ENCODE measurements at places on chromosomes 3 and 15. TPM values are rescaled to one million over a fixed set of nuclear protein-coding genes. Genes with fewer than 3 reads are reported as not detected.
A peak's percentile ranks its signal among the peaks of the same experiment; 100 is the strongest.

GRCh38 chr3:182412066-182412465 lies 381.2 kb upstream of the ATP11B start:
- no peak overlapping the region for H3K4me3 ChIP-seq
- H3K27ac ChIP-seq = no peak overlapping the region
- no peaks in the 10 kb centered on the region for H3K27me3 ChIP-seq
- peaks cover 15% of the 10 kb centered on the region for H3K4me1 ChIP-seq
- no peaks in the 10 kb centered on the region for H3K36me3 ChIP-seq

DNA sequence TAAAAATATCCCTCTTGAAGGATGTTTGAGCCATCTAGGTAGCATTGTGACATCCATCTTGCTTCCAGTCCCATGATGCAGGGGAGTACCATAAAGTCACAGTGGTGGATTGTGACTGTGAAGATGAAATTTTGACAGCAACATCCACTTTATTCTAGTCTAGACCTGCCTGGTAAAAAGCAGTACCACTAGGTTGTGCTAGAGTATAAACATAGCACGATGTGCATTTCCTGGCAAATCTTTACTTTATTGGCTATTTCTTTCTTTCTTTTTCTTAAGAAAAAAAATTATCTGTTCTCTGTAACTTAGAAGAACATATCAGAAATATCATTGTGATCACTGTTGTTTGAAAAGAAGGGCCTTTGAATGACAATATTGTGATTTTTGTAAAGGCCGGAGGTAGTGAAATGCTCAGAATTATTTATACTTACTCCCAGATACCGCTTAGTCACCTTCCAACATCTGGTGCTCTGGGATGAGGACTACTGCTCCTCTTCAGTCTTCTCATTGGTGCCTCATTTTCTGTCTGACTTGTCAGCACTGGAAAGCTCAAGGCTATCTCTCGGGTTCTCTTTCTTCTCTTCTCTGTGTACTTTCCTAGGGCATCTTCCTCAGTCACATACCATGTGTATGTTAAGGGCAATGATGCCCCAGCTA lies 35.6 kb downstream of the AGBL1 start:
- H3K4me3 ChIP-seq = no peak overlapping the region
- H3K27ac ChIP-seq = no peak overlapping the region
- no peak for DNase-seq
- H3K36me3 ChIP-seq = peaks cover 11% of the 10 kb centered on the region
- no peaks in the 10 kb centered on the region for H3K27me3 ChIP-seq
- peaks cover 13% of the 10 kb centered on the region for H3K4me1 ChIP-seq

Gene LIPH
- total RNA-seq = 0.27 TPM

GRCh38 chr3:12436514-12437220 lies 47.6 kb upstream of the TSEN2 start:
- no peak for DNase-seq
- H3K4me1 ChIP-seq = peaks cover 10% of the 10 kb centered on the region
- no peaks in the 10 kb centered on the region for H3K36me3 ChIP-seq
- no peak overlapping the region for H3K4me3 ChIP-seq

DNA sequence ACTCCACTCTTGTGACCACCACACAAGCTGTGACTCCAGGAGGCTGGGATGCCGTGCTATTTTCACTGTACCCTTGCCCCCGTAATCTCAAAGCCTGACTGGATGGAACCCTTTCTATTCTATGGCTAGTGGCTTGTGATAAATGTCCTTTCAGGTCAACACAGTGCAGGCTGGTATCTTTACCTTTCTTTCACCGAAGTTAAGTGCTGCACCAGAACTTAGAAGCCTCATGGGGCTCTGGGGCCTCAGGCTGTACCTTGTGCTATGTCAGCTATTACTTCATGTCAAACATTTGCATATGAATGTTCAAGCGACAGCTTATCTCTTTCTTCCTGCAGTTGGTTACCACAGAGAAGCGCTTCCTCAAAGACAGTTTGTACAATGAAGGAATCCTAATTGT lies 66.8 kb downstream of the RPL39L start:
- H3K4me1 ChIP-seq = peaks cover 14% of the 10 kb centered on the region
- H3K27ac ChIP-seq = peak overlapping the region; percentile 42
- no peak for DNase-seq

Gene SMCO1
- total RNA-seq = not detected

Gene TRIM42
- not detected for total RNA-seq

Gene NME9
- not detected for total RNA-seq

DNA sequence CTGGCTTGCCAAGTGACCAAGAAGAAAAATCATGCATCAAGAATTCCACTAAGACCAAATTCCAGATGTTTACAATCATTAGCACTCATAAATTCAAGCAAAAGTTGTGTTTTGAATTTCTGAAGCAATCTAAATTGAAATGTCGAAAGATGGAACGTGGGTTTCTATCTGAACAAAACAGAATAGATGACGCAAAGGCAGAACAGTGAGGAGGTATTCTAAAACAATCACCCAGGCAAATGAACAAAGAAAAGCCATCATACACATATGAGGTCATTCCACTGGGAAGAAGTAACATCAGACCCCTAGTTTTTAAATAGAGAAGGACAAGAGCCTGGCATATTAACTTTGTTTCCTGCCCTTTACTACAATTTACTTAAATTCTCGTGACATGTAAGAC lies 58.0 kb downstream of the MCF2L2 start:
- H3K4me1 ChIP-seq = no peaks in the 10 kb centered on the region
- no peaks in the 10 kb centered on the region for H3K36me3 ChIP-seq
- H3K4me3 ChIP-seq = no peak overlapping the region
- no peak overlapping the region for H3K27ac ChIP-seq
- no peak for DNase-seq

- peaks cover 9% of the 10 kb centered on the region for H3K36me3 ChIP-seq
- H3K27me3 ChIP-seq = no peaks in the 10 kb centered on the region
- no peak for DNase-seq
- no peak overlapping the region for H3K4me3 ChIP-seq
- 0 out of 2 replicates have a peak overlapping the region, but pooled peaks have one; percentile 11 for H3K27ac ChIP-seq
These were observed 271.6 kb downstream of the UBE2E2 start for GRCh38 chr3:23474580-23475357.

DNA sequence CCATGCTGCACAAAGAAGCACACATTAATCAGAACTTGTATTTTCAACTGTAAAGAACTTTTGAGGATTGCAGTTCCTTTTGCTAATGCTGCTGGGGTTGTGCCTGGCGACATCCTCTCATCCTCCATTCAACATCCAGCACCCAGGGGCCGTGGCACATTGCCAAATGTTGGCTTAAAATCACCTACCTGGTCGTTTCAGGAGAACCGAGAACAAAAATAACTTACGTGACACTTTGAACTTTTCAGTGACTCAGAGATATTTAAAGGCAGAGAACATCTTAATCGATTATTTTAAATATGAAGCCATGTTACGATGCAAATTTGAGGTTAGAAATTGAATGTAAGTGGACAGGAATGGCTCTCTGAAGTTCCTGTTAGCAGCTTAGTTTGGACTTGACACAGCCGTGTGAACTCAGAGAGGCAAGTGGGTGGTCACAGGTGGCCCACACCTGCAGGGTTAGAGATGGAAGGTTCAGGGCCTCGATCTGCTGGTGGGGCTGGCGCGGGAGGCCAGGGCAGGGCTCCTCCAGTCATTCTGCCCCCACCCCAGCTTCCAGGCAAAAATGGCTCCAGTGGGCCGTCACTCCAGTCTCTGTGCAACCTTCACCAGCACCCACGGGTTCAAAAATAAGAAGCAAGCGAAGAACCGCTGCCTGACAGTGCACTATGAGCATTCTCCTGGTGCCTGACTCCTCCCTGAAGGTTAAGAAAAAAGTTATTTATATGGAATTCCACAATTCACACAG lies 12.2 kb downstream of the LRRK1 start:
- H3K36me3 ChIP-seq = no peaks in the 10 kb centered on the region
- DNase-seq = no peak
- H3K4me1 ChIP-seq = peaks cover 26% of the 10 kb centered on the region

DNA sequence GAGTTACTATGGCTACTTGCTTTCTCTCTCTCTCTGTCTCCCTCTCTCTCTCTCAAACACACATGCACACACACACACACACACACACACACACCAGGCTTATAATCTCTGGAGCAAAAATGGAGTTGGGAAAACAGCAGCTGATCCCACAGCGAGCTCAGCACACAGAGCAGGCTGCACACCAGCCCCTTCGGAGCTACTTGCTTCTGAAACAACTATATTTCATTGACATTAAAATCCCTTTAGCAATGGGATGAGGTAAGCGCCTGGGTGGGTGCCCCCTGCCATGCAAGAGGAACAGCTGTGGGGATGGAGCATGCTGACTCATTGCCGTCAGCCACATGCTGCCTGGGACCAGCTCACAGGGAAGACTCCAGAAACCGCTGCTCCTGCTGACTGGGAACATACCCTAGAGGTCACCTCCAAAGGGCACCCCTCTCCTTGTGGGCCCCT lies 45.7 kb downstream of the B3GNT5 start:
- DNase-seq = peak; percentile 33
- H3K27ac ChIP-seq = peak overlapping the region; percentile 61
- H3K36me3 ChIP-seq = peaks cover 6% of the 10 kb centered on the region
- H3K27me3 ChIP-seq = no peaks in the 10 kb centered on the region

DNA sequence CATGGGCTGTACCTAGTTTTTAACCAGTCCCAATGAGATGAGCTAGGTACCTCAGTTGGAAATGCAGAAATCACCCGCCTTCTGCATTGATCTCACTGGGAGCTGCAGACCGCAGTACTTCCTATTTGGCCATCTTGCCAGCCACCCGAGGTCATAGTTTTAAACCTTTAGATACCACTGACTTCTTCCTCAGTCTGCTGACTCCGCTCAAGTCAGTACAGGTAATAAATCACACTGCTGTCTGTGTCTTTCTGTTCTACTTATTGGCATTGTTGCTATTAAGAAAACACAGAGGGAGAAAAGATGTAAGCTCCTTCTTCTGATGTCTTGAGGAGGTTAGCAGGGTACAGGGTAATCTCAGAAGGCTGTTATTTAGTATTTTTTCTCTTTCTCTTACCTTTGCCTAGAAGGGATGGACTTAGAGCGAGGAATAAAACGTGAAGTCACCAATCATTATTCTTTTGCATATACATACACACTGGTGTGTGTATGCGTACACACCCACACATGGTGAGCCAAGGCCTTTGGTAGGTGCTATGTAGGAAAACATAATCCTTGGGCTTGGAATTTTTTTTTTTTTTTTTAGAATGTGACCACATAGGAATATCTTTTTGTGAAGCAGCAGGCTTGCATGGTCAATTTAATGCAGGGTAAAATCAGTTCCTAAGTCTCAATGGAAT lies 197.2 kb downstream of the EDEM1 start:
- H3K27ac ChIP-seq = no peak overlapping the region
- no peaks in the 10 kb centered on the region for H3K4me1 ChIP-seq
- peaks cover 27% of the 10 kb centered on the region for H3K36me3 ChIP-seq
- H3K27me3 ChIP-seq = no peaks in the 10 kb centered on the region
- DNase-seq = no peak
- H3K4me3 ChIP-seq = no peak overlapping the region

Gene SLC41A3
- total RNA-seq = 28.4 TPM

- DNase-seq = no peak
- peaks cover 8% of the 10 kb centered on the region for H3K4me1 ChIP-seq
- no peak overlapping the region for H3K27ac ChIP-seq
These were observed 41.6 kb downstream of the IQSEC1 start for GRCh38 chr3:13031621-13032020.

GRCh38 chr3:141051443-141052200 lies 475 bp downstream of the SPSB4 start:
- DNase-seq = peak; percentile 71
- peak overlapping the region; percentile 92 for H3K4me3 ChIP-seq
- no peaks in the 10 kb centered on the region for H3K36me3 ChIP-seq
- H3K4me1 ChIP-seq = peaks cover 24% of the 10 kb centered on the region
- H3K27ac ChIP-seq = 0 out of 2 replicates have a peak overlapping the region, but pooled peaks have one; percentile 21
- H3K27me3 ChIP-seq = peaks cover 30% of the 10 kb centered on the region

DNA sequence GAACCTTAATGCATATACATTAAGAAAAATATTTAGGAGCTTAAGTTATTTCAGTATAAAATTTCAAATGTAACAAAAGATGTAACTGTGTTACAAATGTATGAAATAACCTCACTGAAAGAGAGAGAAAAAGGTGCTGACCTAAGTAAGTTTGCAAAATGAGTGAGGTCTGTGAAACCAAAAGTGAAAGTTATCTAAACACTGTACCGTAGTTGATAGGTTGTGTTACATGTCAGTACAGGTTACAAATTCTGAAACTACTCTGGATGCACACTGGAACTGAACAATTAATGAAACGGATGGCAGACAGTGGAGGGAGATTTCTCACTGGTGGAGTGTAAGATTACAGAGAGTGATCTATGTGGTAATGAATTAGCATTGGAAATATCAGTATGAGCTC lies 420.7 kb downstream of the ZNF385D start:
- H3K27me3 ChIP-seq = no peaks in the 10 kb centered on the region
- no peak overlapping the region for H3K4me3 ChIP-seq
- DNase-seq = no peak

Gene SLC51B
- total RNA-seq = not detected

Gene MESP1
- total RNA-seq = 0.41 TPM

- no peak for DNase-seq
- no peak overlapping the region for H3K27ac ChIP-seq
- peaks cover 3% of the 10 kb centered on the region for H3K27me3 ChIP-seq
- H3K36me3 ChIP-seq = peaks cover 17% of the 10 kb centered on the region
These were observed 22.3 kb downstream of the PRR20G start for GRCh38 chr3:127265581-127265981.

Gene PLA2G4E
- total RNA-seq = not detected

- H3K27me3 ChIP-seq = peaks cover 4% of the 10 kb centered on the region
- H3K27ac ChIP-seq = no peak overlapping the region
- no peak for DNase-seq
These were observed 11.9 kb downstream of the TMEM158 start for GRCh38 chr3:45214061-45214680.

Gene BFSP2
- total RNA-seq = not detected

- no peaks in the 10 kb centered on the region for H3K36me3 ChIP-seq
- no peaks in the 10 kb centered on the region for H3K27me3 ChIP-seq
- H3K4me1 ChIP-seq = no peaks in the 10 kb centered on the region
These were observed 133.1 kb downstream of the THSD4 start for GRCh38 chr15:71248386-71248785.

DNA sequence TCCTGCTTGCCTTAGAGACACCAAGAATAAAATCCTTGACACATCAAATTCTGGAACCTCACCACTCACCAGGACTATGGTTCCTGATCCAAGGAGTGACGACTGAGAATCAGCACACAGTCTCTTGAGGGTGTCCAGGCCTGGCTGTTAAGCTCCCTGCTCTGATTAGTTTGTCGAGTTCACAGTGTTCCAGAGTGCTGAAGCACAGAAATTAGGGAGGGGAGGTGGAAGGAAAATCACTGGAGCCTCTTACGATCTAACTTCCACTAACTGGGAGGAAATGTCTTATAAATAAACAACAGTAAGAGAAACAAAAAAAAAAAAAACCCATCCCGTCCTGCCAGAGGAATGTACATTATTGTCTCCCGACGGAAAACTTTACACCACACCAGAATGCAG lies 330.2 kb downstream of the TIGIT start:
- no peaks in the 10 kb centered on the region for H3K27me3 ChIP-seq
- H3K4me3 ChIP-seq = no peak overlapping the region
- H3K27ac ChIP-seq = no peak overlapping the region
- no peaks in the 10 kb centered on the region for H3K36me3 ChIP-seq
- peaks cover 21% of the 10 kb centered on the region for H3K4me1 ChIP-seq

Gene HACD2
- 25.9 TPM for total RNA-seq

GRCh38 chr3:55818485-55818884 lies 331.4 kb upstream of the WNT5A start:
- no peaks in the 10 kb centered on the region for H3K27me3 ChIP-seq
- no peaks in the 10 kb centered on the region for H3K4me1 ChIP-seq
- H3K36me3 ChIP-seq = no peaks in the 10 kb centered on the region
- H3K27ac ChIP-seq = no peak overlapping the region

All from WTC11 (cell line).